ENCODE measurements at places on chromosomes 7 and 10. TPM values are rescaled to one million over a fixed set of nuclear protein-coding genes. Genes with fewer than 3 reads are reported as not detected.

DNA sequence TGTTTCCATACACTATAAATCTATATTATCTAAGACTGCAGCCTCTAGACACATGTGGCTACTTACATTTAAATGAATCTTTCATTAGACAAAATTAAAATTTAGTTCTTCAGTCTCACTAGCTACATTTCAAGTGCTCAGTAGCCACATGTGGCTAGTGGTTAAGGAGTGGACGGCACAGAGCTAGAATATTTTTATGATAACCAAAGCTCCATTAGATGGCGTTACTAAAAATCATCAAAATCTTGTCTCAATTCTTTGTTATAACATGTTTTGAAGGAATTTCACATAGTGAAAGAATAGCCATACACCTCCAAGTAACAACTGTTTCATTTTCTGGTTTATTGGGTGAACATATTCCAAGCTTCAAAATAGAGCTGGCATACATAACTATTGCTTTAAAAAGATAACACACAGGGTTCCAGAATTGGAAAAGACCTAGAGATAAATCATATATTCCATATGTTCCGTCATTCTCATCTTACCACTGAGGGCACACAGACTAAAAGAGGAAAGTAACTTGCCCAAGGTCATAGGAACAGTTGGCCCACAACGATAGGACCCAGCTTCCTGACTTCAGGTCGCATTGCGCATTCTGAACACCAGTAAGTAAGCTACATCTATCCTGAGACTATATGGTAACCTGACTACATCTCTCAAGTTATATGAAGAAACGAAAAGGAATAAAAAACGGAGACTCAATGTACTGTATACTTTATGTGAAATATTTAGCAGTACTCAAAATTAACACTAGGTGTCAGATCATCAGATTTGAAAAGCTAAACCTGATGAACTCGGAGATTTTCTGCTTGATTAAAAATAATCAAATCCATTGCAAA lies 66.6 kb downstream of the CAV1 start:
- peak; percentile 64 for DNase-seq

- no peak for DNase-seq
Measured at GRCh38 chr10:59873896-59874295, 32.5 kb downstream of the CCDC6 start.

Gene C7orf25
- total RNA-seq = 3.7 TPM

DNA sequence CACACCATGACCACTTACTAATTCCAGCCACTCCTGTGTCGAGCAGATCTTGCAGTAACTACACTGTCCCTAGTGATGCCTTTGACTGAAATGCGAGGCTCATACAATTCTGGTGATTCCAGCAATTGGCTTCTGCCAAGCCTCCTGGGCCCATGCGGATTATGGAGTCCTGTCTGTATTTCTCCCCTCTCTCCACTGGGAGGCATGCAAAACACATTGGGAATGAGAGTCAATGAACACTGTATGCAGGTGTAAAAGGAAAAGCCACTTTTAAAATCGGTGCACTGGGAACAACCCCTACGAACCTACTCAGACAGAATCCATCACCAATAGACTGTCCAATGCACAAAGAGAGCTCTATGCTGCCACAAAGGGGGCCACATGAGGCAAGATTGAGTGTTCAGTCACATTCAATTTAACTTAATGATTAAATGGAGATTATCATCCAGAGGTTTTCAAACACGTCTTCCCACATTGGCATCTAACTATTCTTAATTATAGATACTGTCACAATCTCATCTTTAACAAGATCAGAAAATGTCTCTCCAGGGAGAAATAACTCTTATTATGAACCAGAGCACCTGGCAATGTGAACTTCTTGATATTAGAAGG lies 550.6 kb downstream of the GLRX3 start:
- DNase-seq = peak; percentile 1

Gene DNAJC12
- total RNA-seq = 0.26 TPM

DNA sequence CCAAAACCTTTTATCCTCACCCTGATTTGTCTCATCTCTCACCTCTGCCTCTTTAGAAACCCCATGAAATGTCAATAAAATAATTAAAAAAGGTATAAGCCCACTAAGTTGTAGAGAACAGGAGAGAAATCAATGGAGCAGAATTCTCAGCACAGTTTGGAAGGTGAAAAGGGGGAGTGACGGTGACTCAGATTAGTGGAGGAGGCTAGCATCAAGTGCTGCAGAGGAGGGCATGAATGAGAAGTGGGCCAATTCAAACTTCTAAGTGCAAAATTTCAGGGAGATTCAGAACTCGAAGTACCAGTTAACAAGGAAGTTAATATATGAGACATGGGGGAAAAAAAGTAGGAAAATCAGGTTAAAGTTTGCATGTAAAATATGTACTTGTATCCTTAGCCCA lies 34.9 kb upstream of the ETV1 start:
- no peak for DNase-seq

Gene CLDN4
- 126 TPM for total RNA-seq

DNA sequence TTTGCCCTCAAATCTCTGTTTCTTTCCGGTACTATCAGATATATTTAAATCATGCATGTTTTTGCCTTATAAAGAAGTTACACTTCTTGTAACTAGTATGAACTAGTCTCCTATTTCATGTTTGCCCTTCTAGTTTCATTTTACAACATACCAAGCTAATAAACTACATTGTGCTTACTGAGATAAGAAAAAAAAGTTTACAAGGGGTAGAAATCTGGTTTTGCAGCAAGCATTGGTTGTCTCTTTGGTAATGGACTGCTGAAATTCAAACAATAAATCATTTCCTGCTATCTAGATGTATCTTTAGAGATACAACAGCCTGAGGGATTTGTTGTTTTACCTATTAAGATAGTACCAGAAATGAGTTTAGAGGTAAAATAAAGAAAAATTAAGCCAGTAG lies 18.8 kb downstream of the PTTG1IP2 start:
- peak; percentile 18 for DNase-seq

DNA sequence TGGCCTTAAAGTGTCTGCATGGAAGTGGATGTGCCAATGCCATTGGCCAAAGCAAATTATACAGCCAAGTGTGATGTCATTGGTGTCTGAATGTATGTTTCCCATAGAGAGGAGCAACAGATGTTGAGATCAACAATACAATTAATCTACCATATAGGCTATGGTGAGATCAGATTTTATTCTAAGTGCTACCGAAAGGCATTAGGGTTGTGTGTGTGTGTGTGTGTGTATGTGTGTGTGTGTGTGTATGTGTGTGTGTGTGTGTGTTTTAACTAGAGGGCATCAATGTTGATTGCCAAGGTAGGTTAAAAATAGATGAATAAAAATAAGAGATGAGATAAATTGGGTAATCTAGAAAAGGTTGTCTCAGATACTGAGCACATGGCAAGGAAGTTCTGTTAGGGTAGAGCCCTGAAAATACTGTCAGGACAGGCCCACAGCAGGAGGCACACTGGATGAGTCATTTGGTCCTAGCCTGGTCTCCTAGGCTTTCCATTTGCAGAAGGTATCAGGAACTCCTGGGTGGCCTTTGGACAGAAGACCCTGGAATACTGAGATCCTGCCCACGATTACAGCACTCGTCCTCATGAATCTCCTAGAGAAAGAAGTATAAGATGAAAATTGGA lies 446.0 kb upstream of the PODXL start:
- peak; percentile 55 for DNase-seq

DNA sequence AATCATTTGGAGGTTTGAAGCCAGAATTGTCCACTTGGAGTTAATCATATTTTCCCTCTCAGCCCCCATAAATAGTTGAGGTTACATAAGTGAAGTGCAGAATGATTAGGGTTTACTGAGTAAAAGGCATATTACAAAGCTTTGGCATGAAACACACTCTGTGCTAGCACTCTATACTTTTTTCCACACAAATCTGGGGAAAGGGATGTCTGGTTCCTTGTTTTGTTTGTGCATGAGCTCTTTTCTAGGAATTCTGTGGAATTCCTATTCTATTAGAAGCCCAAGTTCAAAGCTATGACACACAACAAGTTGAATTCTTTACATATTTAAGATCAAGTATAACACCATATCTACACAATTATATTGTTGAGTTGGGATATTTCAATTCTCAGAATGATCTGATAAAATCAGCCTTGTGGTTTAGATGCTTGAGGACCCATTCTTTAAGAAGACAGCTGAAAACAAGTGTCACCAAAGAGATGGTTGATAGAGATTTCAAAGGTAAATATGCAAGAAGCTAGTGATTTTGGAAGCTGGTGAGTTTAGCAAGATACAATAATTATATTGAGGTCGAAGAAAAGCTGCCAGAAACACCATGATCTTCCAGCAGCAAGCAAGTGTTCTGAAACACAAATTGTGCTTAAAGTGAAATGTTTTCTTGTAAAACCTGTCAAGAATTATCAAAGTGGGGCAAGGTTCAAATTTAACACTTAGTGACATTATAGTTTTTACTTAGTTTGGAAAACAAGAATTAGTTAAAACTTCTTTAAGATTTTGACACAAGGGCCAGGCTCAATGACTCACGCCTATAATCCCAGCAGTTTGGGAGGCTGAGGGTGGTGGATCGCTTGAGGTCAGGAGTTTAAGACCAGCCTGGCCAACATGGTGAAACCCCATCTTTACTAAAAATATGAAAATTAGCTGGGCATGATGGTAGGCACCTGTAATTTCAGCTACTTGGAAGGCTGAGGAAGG lies 122.6 kb downstream of the INHBA start:
- DNase-seq = peak; percentile 45

DNA sequence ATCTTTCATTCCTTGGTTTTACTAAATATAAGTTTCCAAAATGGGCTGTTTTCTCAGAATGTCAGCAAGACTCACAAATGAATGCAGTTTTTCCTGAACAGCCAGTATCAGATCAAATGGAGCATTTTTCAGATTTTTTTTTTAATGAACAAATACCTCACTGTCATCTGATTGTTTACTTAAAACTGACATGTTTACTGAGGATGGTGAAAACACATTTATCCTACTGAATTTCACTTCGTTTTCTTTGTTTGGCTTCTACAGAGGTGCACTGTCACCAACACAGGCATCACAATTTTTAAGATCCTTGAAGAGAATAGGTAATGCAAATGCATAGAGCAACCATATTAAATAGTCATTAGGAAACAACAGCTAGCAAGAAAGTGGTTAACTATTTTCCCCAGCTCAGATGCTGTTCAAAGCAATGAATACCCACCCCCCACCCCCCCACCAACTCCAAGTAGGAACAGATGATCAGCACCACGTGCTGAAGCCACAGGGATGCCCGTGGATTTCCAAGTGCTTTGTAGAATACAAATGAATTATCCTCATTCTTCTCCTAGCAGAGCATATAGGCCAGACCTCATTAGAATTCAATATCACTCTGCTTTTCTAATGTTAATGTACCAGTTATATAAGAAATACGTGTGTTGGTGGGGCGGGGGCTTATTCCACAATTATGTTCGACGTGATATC lies 205.9 kb downstream of the SKAP2 start:
- DNase-seq = no peak

Gene SEMA3A
- total RNA-seq = 60.3 TPM

DNA sequence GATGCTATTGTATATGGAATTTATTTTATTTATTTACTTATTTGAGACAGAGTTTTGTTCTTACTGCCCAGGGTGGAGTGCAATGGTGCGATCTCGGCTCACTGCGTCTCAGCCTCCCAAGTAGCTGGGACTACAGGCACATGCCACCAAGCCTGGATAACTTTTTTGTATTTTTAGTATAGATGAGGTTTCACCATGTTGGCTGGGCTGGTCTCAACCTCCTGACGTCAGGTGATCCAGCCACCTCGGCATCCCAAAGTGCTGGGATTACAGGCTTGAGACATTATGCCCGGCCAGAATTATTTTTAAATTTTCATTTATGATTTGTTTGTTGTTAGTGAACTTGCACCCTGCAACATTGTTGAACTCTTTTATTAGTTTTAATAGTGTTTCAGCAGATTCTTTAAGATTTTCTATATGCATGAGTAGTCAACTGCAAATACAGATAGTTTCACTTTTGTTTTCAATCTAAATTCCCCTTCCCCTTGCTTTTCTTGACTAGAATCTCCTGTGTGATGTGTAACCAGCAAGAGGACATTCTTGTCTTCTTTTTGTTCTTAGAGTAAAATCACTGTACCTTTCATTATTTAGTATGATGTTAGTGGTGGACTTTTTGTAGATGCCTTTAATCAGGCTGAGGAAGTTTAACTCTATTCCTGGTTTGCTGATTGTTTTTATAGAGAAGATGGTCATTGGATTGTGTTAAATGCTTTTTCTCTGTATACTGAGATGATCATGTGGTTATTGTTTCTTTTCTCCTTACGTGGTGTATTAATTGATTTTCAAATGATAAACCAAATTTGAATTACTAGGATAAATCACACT lies 27.8 kb downstream of the ZNF33A start:
- DNase-seq = no peak

- no peak for DNase-seq
Measured at GRCh38 chr10:70260259-70260658, 23.5 kb downstream of the NPFFR1 start.

Gene PLAC9
- total RNA-seq = not detected

GRCh38 chr7:130473876-130474275 lies 18.0 kb upstream of the MEST start:
- no peak for DNase-seq

DNA sequence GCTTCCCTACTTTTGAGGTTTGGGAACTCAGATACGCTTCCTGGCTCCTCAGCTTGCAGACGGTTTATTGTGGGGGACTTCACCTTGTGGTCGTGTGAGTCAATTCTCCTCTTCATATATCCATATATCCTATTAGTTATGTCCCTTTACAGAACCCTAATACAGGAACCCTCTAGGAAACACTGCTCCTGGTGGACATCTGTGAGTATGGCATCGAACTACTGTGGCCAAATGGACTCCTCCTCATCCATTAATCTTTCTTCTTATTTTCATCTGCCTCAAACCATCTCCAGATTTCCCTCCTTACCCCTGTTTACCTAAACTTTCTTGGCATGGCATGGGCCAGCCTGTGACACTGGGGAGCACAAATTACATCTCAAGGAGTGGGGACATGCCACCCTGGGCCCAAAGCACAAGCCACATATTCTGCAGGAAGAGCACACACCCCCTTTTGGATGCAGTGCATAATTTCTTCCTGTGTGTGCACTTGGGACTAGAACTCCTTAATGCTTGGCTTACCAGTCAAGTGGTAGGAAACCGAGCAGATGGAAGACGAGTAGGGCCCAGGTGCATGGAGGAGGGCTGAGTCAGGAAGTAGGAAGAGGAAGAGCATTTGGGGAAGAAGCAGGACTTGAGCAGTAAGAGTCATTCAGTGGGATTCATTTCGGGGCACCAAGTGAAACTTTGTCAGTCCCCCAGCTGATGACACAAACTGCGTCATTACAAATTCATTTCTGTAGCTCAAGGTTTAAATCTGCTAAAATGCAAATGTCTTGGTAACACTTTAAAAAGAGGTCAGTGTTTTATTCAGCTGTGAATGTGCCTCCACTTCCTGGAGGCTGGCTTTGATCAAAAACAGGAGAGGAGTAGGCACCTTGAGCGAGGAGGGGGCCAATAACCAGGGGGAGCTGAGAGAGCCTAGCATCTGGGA lies 80.8 kb upstream of the PLXNA4 start:
- DNase-seq = peak; percentile 22

Gene LYZL2
- not detected for total RNA-seq

GRCh38 chr7:101235050-101235449 lies 2.6 kb downstream of the CLDN15 start:
- DNase-seq = no peak

Gene TMEM26
- total RNA-seq = under 0.01 TPM
